NCI-H1105 treated with DMSO at 0.1 percent for 48 hours (cell line): ENCODE measurements at places on chromosomes 16 and 17.

DNA sequence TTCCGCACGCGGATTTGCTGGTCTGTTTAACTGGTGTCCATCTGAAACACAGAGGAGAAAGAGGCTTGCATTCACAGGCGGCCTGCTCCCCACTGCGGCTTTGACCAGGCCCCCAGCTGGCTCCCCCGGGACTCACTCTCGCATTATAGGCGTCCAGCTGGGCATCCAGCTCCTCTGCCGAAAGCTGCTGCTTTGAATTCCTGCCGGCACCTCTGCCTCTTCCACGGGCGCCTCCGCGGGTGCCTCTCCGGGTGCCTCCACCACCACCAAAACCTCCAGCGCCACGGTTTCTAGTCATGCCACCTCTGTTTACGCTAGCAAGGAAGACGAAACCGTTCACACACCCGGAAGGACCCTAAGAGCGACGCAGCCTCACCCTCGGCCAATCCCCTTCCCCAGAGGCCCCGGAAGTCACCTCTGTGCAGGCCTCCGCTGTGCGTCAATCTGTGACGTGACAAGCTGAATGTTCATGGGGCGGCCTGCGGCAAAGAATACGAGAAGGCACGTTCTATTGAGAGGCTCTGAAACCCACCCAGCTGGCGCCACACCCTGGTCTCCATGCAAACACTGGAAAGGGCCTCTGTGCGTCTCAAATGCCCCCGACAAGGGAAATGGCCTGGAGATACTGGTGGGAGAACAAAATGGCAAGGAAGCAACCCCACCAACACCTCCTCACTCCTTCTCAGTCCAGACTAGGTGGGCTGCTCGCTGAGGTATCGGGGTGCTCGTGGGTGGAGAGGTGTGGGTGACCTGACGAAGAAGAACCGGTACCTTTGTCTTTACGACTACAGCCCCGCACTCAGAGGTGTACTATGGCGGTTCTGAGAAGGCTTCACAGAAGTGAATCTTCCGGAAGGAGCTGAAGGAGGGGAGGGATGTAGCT lies 3.0 kb downstream of the ALYREF start:
- no peak for DNase-seq

GRCh38 chr17:81822312-81822637 lies 10.8 kb downstream of the MCRIP1 start:
- no peak for DNase-seq

- DNase-seq = peak; percentile 20
Observed at GRCh38 chr17:29292071-29292991, 1.6 kb downstream of the NUFIP2 start.

- no peak for DNase-seq
Observed at GRCh38 chr17:60926466-60927183, 249.0 kb downstream of the BCAS3 start.

DNA sequence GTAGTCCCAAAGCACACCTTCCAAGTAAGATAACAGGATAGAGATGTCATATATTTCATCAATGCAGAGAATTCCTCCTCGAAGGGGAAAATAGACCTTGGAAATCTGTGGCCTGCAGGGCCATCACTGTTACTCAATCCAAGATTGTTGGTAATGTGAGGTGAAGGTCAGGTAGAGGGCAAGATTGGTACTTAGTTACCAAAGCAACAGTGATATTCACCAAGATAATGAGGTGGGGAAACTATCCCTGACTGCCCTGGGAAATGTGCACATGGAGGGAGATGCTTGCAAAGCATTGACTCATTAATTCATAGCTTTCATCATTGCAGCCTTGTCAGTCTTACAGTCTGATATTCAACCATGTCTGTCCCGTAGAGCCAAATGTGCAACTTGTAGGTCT lies 234.1 kb upstream of the MON1B start:
- DNase-seq = no peak

- DNase-seq = no peak
Observed at GRCh38 chr17:29041571-29041970, 1.4 kb upstream of the PIPOX start.

DNA sequence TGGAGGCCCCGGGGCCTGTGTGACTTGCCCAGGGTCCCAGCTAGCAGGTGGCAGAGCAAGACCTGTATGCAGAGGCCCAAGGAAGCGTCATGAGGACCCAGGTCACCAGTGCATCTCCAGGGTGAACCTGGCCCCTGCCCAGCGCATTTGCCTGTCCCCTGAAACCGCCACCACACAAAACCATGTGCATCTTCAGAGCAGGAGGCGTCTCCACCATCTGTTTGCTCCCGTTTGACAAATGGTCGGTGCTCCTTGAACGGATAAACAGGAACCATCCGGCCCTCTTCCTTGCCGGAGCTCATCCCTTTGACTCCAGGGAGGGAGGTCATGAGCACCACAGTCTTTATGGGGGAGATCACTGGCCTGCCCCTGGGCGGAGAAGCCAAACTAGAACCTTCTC lies 62.5 kb downstream of the JPH3 start:
- no peak for DNase-seq
